ENCODE measurements at places on chromosomes 1 and 21.
A peak's percentile ranks its signal among the peaks of the same experiment; 100 is the strongest.

DNA sequence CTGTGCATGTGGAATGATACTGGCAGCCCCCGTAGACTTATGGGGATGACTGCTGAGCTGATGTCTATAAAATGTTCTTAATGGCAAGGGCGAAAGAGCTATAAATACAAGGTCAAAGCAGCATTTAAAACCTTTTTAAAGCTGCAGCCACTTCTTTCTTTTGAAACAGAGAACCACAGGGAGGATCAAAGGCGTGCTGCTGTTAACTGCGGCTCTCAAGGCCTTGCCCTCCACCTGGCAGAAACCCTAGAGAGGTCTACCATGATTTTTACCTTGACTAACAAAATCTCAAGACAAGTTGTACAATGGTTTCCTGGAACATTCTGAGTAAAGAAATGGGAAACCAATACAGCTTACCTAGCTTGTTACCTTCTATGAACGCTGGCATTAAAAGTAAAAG lies 89.7 kb downstream of the SLC45A1 start:
- no peak for DNase-seq

GRCh38 chr1:206902702-206903101 lies 5.5 kb downstream of the IL24 start:
- no peak for DNase-seq

DNA sequence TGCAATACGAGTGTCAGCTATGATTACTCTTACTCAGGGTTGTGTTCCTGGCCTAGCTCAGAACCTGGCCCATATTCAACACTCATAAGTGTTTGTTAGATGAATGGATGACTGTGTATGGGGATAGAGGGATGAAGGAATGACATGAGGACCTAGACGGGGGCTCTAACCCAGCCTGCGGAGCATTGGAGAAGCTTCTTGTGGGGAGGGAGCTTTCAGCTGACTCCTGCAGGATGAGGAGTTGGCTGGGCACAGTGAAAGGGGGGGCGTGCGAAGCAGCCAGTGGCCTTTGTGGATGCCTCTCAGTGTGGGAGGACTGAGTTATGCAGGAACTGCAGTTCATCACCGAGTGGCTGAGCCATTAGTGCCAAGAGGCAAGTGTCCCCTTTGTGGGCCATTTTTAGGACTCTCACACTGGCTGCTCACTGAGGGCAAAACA lies 1.2 kb upstream of the EXTL1 start:
- DNase-seq, result no peak

- DNase-seq, result no peak
Measured at GRCh38 chr1:115978292-115978941, 2.1 kb downstream of the SLC22A15 start.

- no peak for DNase-seq
Measured at GRCh38 chr1:110235834-110236682, 25.9 kb downstream of the KCNC4 start.

DNA sequence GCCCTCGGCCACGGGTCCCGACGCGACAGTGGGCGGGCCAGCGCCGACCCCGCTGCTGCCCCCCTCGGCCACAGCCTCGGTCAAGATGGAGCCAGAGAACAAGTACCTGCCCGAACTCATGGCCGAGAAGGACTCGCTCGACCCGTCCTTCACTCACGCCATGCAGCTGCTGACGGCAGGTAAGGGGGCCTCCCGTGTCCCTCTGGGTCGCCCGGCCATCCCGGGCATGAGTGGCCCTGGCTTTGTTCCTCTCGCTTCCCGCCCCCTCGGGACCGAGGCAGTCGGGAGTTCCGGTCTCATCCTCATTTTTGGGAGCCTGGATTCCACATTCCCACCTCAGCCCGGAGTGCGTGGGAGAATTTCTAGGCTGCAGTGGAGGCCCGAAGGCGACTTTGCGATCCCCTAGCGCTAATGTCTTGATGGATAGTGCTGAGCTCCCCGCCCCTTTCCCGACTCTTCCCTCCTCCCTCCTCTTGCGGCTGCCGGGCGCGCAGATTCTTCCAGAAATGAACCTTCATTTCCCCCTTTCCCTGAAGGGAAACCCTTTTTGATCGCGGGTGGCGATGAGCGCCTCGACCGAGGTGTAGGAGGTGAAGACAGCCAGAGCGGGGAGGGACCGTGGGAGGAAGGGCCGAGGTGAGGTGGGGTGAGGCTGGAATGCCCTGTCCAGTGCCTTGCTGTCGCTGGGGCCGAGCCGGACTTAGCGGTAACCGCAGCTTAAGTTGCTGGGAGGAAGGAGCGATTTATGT lies 705 bp downstream of the KHDRBS1 start:
- DNase-seq, result peak; percentile 22

DNA sequence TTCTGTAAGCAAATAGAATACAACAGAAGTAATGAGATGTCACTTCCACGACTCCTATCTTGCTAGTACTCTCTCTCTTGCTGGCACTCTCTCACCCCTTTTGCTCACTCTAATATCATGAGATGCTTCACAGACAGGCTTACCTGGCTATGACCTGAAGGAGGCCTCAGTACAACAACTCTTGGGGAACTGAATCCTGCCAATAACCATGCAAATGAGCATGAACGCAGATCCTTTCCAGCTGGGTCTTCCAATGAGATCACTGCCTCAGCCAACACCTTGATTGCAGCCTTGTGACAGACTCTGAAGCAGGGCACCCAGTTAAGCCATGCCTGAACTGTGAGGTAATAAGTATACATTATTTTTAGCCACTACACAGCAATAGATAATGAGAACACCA lies 53.1 kb upstream of the ADAR start:
- DNase-seq, result no peak

DNA sequence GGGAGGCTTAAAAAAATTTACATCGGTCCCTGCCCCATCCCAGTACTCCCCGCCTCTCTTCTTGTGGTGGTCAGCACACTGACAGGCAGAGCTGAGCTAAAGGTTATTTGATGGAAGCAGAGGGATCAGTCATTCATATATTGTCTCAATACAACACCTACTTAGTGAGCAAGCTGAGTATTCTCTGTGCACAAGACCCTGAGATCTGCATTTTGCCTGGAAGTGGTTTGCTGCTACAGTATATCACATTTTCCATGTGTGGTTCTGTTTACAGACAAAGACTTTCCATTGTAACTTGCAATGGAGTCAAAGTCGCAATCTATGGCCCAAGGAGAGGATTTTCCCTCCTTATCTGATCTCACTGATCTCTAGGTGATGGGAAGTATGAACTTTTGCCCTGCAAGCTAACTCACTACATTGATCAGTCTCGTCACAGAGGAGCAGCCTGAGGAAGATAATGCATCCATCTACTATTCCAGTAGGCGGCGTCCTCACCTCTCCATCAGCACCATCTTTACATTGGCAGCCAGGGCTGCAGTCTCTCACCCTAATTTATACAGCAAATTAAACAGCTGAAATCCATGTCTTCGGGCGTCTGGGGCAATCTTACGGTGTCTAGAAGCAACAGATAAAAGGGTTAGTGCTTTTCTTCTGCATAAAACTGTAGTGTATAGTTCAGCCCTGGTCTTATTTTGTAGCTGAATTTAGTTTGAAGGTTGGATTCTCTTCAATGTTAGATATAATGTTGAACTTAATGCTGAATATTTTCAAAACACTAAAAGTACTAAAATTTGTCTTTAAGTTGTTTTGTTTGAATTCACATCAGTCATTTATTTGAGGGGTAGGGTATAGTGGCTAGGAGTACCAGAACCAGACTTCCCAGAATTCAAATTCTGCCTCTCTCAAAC lies 3.2 kb upstream of the TRAF5 start:
- DNase-seq, result peak; percentile 74
